ENCODE measurements at places on chromosomes 3 and 15.

DNA sequence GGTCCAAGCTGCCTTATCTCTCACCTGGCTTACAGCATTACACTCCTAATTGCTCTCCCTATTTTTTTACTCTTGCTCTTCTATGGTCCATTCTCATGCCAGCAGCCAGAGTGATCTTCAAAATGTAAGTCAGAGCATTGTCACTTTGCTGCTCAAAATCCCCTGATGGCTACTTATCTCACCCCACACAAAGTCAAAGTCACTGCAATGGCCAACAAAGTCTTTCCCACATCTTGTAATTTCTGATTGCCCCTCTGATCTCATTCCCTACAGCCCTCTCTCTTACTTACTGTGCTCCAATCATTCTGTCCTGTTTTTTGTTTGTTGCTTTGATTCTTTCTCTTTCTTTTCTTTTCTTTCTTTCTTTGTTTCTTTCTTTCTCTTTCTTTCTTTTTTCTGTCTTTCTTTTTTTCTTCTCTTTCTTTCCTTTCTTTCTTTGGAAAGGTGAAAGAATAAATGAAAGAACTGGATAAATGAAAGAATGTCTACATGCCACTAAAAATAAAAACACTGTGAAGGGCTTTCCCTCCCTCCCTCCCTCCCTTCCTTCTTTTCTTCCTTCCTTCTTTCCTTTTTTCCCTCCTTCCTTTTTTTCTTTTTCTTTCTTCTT is 34.9 kb upstream of the TIPARP start:
- no peak for DNase-seq

DNA sequence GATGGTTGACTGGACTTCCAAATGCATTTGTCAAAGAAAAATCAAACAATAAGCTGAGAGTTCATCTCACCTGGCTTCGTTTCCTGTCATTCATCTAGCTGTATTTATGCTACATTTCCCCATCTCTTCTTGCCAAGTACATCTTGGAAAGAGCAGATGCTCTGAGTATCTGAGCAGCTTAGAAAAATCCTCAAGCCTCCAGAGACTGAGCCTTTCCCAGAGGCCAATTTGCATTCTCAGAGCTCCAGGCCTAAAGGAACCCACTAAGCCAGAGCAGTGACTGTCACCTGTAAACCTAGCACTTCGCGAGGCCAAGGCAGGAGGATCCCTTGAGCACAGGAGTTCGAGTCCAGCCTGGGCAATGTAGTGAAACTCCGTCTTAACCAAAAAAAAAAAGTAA is 100.5 kb downstream of the XXYLT1 start:
- no peak for DNase-seq

DNA sequence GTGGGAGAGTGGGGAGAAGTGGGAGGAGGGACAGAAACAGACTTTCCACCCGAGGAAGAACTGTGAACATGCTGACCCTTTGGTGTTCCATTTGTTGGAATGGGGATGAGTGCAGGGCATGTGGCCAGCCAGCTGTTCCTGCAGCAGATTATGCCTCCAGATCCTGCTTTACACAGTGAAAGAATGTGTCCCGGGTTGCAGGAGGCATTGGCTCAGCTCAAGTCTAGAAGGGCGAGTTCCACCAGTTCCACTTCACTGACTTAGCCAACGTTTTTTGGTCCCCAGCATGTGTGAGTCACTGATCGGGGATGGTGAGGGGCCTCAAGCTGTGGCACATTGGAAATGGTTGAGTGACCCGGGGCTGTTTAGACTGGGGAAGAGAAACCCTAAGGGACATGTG is 307.0 kb upstream of the ROPN1 start:
- DNase-seq, result no peak

DNA sequence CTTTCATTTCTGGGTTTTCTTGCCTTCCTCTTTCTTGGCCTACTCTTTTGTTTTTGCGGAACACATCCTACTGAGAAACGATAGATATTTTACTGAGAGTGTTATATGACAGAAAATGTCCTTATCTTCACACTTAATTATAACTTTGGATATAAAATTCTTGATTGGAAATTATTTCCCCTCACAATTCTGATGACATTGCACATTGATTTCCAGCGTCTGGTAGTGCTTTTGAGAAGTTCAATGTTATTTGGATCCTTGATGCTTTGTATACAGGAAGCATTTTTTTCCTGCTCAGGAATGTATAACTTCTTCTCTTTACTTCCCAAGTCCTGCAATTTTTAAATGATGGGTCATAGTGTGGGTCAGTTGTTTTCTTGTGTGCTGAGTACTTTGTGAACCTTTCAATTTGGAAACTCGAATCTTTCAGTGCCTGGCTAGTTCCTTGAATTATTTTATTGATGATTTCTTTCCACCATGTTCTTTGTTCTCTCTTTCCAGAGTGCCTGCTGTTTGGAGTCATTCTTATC is 183.9 kb downstream of the PDCD6IP start:
- no peak for DNase-seq

DNA sequence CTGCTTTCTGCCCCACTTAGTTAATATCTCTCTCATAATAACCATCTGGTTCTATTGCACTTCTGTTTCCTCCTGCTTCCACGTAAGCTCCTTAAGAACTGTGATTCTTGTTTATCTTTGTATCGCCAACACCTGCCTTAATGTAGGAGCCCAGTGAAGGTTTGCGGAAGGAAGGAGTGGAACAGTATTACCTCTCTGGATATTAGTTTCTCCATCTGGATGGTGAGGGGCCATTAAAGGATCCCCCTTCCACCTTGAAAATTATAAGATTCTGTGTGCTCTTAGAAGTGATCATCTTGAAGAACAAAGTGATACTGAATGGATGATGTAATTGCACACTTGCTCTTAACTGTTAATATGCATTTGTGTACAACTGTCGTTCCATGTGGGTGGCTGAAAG is 2.2 kb downstream of the CHRNA5 start:
- DNase-seq, result no peak

- DNase-seq, result no peak
Observed at GRCh38 chr15:88608607-88609181, 12.4 kb upstream of the AEN start.

- DNase-seq, result no peak
Observed at GRCh38 chr3:153552887-153553604, 391.0 kb downstream of the RAP2B start.

DNA sequence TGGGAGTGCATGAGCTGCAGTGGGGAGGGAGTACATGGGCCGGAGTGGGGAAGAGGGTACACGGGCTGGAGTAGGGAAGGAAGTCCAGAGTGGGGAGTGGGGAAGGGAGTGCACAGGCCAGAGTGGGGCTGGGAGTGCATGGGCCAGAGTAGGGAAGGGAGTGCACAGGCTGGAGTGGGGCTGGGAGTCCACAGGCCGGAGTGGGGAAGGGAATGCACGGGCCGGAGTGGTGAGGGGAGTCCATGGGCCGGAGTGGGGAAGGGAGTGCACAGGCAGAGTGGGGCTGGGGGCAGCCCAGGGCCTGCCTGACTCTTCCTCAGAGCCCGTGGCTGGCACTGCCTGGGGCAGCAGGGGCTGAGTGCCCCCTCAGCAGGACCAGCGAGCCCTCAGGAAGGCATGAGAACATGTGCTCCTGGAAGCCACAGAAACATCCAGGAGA is 40.7 kb downstream of the KLF15 start:
- no peak for DNase-seq

DNA sequence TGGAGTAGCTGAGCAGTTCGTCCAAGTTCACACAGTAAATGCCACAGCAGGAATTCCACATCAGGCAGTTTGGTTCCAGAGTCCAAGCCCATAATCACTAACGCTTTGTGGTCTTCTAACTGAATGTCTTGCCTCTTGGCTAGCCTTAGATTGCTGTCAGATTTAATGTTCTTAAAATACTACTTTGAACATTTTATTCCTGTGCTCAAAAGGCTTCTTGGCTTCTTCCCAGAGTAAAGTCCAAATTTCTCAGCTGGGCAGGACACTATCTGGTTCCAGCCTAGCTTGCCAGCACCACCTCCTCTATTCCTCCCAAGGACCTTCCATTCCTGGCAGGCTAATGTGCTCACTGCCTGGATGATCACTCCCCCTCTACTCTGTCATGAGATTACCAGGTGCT is 256.9 kb downstream of the SQOR start:
- no peak for DNase-seq

GRCh38 chr15:88344786-88345185 is 88.2 kb upstream of the NTRK3 start:
- no peak for DNase-seq

- DNase-seq, result peak; percentile 79
Observed at GRCh38 chr15:63191895-63192618, 2.7 kb downstream of the RAB8B start.

- no peak for DNase-seq
Observed at GRCh38 chr3:155908086-155908485, 37.6 kb downstream of the GMPS start.

- no peak for DNase-seq
Observed at GRCh38 chr3:31289584-31289983, 243.1 kb upstream of the STT3B start.

GRCh38 chr3:160133757-160134156 is 91.5 kb upstream of the C3orf80 start:
- no peak for DNase-seq

- DNase-seq, result peak; percentile 12
Observed at GRCh38 chr15:91142106-91142744, 42.2 kb downstream of the SV2B start.

- DNase-seq, result no peak
Observed at GRCh38 chr3:159867372-159867771, 121.3 kb upstream of the IL12A start.

- DNase-seq, result no peak
Observed at GRCh38 chr15:49190586-49190985, 20.5 kb downstream of the GALK2 start.

GRCh38 chr3:134018406-134018805 is 11.3 kb downstream of the SLCO2A1 start:
- no peak for DNase-seq

- DNase-seq, result no peak
Observed at GRCh38 chr3:14375192-14375591, 27.2 kb upstream of the SLC6A6 start.

- DNase-seq, result no peak
Observed at GRCh38 chr3:156483426-156483825, 71.5 kb downstream of the SSR3 start.

DNA sequence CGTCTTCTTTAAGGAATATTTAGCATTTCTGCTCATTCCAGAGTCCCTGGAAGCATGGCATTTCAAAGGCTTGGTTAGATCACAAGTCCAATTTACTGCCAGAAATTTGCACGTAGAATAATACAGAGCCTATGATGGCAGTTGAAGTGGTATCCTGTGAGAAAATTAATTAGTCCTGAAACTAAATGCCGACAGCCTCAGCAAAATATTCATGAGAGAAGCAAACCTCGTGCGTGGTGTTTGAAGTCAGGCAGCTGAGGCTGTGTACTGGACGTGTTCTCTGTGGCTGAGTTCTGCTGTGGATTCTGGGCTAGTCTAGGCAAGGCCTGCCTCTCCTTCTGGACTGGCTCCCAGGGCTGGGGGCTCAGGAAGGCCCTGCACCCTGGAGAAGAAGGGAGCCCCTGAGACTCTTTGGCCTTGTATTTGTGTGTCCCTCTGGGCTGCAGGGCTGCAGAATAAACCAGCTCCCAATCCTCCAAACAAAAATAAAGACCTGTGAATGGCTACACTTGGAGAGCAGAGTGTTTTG is 106.6 kb downstream of the APBA2 start:
- no peak for DNase-seq

GRCh38 chr3:172666873-172667694 is 43.8 kb downstream of the NCEH1 start:
- peak; percentile 85 for DNase-seq

- no peak for DNase-seq
Observed at GRCh38 chr15:78353093-78353492, 12.9 kb downstream of the CRABP1 start.

GRCh38 chr3:78988324-78988723 is 779.5 kb downstream of the ROBO1 start:
- no peak for DNase-seq

- DNase-seq, result no peak
Observed at GRCh38 chr15:75061272-75061671, 37.9 kb downstream of the PPCDC start.

GRCh38 chr3:117628823-117629291 is 919.3 kb downstream of the TUSC7 start:
- no peak for DNase-seq

GRCh38 chr15:68592054-68592453 is 13.3 kb downstream of the CORO2B start:
- no peak for DNase-seq

- no peak for DNase-seq
Observed at GRCh38 chr15:45378913-45379262, 544 bp upstream of the GATM start.

DNA sequence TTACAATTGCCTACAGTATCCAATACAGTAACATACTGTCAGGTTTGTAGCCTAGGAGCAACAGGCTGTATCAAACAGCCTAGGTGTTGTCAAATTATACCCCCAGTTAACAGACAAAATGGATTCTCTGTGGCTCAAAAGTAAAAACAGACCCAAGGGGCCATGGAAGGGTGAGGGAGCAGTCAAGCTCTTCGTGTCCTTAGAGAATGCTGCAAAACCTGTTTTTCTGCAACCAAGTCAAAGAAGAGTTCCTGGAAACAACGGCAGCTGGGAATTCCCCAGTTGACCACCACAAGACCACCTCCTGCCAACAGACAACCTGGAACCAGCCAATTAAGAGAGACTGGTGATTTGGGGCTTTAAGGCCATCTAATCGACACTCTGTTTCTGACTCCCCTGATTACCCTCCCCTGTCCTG is 11.1 kb upstream of the THUMPD3 start:
- no peak for DNase-seq

GRCh38 chr3:165805946-165806561 is 31.2 kb downstream of the BCHE start:
- DNase-seq, result no peak

DNA sequence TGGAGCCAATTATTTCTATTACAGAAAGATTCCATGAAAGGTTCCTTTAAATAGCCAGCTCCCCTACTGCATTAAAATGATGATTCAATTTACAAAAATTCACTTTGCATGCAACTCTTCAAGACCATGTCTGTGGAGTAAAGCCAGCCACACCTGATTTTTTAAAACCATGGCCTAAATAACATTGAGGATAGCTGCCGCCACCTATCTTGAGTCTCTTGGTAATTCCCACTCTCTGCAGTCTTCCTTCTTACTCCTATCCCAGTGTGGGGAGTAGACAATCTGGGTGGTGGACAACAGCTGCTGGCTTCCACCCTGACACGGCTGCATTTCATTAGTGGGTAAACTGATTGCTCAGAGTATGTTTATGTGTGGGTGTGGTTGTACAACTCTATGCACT is 10.7 kb downstream of the LRTM1 start:
- no peak for DNase-seq

DNA sequence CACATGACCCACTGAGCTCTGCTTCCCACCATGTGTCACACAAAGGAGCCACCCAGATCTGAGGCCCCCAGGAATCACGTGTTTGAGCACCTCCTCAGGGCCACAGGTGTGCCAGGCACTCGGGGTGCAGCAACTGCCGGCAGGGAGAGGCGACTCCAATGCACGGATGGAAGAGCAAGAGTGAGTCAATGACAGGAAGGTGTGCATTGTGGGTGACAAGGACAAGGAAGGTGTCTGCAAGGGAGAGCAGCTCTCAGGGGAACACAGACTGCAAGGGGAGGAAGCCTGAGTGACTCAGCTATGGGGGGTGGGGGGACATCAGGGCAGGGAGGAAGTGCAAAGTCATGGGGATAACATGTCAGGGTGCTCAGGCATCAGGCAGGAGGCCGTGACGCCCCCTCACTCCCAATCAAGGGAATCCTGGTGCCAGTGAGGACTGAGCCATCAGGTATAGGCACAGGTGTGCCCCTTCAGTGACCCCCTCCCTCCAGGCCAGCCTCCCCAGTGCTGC is 67.4 kb downstream of the NUP210 start:
- no peak for DNase-seq

GRCh38 chr15:35329521-35329961 is 216.4 kb downstream of the DPH6 start:
- DNase-seq, result no peak

GRCh38 chr3:35262406-35262805 is 376.9 kb upstream of the ARPP21 start:
- no peak for DNase-seq
